ENCODE measurements at places on chromosomes 1 and 21.

- DNase-seq = no peak
Observed at GRCh38 chr1:241944300-241944699, 13.3 kb upstream of the BECN2 start.

- no peak for DNase-seq
Observed at GRCh38 chr1:198121056-198121826, 35.6 kb upstream of the NEK7 start.

GRCh38 chr21:27519361-27519760 lies 552.5 kb upstream of the ADAMTS5 start:
- no peak for DNase-seq

- no peak for DNase-seq
Observed at GRCh38 chr1:207318072-207318619, 3.3 kb upstream of the CD55 start.

DNA sequence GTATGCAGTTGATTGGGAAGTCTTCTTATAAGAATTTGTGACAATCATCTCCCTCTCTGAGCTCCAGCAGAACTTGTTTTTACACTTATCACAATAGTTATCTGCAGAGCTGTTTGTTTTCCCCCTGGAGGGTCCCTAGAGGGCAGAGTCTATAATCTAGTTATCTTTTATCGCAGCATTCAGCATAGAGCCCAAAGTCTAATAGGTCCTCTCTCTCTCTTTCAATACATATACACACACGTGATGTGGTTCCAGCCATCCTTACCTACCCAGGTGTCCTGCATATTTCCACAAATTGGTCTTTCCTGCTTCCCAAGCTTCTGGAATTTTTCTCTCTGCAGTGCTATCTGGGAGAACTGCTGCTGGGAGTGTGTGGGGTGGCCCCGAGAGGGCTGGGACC lies 229.6 kb upstream of the KIAA0040 start:
- no peak for DNase-seq

DNA sequence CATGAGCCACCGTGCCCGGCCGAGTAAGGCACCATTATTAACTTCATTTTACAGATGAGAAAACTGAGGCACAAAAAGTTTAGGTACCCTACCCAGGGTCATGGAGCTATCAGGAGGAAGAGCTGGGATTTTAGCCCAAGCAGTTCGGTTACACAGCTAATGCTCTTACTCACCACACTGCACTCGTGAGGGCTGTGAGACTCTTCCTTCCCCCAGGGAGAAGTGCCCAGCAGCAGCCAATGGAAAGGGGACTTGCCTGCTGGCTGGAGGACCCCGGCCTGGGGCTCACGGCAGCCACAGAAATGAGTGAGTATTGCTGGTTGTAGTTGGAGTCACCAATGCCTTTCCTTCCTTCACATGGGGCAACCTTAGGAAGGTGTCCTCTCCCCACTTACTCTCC lies 5.2 kb upstream of the CSF1 start:
- DNase-seq = no peak

- no peak for DNase-seq
Observed at GRCh38 chr1:48563021-48563420, 91.0 kb upstream of the SPATA6 start.

- DNase-seq = no peak
Observed at GRCh38 chr1:8560611-8561544, 243.0 kb downstream of the SLC45A1 start.

DNA sequence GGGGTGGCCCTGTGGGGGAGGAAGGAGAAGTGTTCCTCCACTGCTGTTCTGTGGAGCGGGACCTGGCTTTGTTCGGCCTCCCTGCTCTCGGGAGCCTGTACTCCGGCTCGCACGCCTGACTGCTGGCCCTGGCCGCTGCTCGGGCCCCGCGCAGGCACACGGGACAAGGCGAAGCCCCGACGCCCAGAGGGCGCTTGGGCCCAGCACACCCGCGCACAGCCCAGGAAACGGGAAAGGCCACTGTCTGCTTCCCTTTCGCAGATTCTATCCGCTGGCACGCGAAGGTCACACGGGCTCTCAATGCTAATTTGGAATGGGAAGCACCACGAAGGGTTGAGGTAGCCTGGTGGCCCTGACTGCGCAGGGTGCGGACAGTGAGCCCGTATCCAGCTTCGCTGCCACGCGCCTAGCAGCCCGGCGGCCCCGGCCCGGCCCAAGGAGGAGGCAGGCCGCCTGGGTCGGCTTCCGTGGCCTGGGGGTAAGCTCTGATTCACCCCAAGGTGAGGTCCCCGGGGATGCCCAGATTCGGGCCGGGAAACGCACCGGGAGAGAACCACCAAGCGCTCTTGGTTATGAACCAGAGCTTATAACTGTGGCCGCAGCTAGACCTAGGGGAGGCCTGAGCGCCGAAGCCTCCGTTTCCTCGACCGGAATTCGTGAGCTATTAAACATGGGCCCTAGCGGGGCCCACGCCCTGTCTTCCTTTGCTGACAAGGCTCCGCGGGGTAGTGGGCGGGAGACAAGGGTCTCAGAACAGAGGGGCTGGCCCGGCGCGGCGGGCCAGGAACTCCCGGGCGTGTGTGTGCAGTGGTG lies 19.7 kb upstream of the TBX15 start:
- no peak for DNase-seq

Data from activated CD8-positive, alpha-beta memory T cell treated with anti-CD3 and anti-CD28 coated beads for 48 hours (primary cell).